ENCODE measurements at places on chromosomes 11 and 22.

- DNase-seq: no peak
Measured at GRCh38 chr11:71245601-71246391, 6.6 kb downstream of the SHANK2 start.

- peak; percentile 62 for DNase-seq
Measured at GRCh38 chr11:36265793-36266628, 23.2 kb downstream of the COMMD9 start.

- DNase-seq: peak; percentile 23
Measured at GRCh38 chr11:46528445-46529094, 65.3 kb downstream of the AMBRA1 start.

- DNase-seq: peak; percentile 99
Measured at GRCh38 chr11:61967116-61967923, at the start of gene FTH1. TSS of gene FTH1 (minus strand) at chr11:61967634. CDS start at chr11:61967425, 209 bp downstream.

DNA sequence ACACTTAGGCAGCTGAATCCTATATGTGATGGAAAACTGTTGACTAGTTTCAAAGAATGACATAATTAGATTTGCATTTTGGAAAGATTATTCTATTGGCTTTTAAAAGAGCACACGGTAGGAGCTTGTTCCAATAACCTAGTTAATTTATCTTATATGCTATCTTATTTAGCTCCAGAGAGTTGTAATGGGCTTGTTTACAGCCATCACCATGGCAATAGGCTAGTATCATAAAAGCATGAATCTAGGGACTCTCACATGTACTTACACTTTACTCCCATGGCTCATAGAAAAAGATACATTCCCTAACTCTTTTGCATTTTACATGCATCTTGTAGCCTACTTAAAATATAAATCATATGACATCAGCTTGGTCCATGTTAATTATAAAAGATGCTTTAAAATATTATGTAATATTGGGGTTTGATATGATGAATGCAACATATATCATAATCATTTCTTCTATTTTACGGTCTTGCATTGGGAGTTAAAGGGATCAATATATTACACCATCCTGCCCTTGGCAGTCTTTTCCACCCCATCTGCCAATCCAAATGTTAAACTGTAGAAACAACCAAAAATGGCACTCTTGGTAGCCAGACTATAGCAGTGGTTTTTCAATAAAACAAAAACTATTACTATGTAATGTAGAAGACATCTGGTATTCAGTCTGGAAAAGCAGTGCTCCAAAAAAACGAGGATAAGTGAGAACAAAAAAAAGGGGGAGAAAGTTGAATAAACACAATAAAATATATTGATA is 2254.0 kb downstream of the LRRC4C start:
- no peak for DNase-seq

DNA sequence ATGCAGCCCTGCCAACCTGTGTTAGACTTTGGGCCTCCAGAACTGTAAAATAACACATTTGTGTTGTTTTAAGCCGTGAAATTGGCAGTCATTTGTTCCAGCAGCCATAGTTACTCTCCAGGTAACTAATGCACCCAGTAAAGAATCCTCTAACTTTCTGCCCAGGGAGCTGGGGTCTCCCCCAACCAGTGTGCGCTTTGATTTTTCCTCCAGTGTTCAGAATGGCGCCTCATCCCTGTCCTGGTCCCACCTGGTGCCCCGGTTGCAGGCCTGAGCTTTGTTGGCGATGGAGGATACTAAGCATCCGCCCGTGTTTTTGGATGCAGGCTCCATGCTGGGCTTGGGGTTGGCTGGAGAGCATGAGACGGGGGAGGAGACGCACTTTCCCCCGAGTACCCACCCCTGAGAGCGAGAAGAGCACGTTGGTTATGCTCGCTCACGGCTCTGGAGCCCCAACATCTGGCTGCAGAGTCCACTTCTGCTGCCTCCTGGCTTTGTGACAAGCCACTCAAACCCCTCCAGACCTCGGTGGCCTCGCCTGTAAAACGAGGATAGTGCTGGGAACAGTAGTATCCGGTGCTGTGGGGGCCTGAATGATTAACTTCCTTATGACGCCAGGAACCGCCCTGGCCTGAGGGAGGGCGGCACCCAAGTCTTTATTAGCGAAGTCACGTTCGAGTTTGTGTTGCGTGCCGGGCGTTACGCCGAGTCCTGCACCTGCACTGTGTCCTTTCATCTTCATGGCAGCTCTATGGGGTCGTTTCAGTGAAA is 25.8 kb downstream of the MRGPRD start:
- DNase-seq: peak; percentile 65
